ENCODE measurements at places on chromosomes 3 and 15.

GRCh38 chr3:84836961-84837360 lies 121.8 kb upstream of the CADM2 start:
- DNase-seq, result no peak

GRCh38 chr15:95760508-95760907 lies 570.0 kb upstream of the NR2F2 start:
- DNase-seq, result no peak

DNA sequence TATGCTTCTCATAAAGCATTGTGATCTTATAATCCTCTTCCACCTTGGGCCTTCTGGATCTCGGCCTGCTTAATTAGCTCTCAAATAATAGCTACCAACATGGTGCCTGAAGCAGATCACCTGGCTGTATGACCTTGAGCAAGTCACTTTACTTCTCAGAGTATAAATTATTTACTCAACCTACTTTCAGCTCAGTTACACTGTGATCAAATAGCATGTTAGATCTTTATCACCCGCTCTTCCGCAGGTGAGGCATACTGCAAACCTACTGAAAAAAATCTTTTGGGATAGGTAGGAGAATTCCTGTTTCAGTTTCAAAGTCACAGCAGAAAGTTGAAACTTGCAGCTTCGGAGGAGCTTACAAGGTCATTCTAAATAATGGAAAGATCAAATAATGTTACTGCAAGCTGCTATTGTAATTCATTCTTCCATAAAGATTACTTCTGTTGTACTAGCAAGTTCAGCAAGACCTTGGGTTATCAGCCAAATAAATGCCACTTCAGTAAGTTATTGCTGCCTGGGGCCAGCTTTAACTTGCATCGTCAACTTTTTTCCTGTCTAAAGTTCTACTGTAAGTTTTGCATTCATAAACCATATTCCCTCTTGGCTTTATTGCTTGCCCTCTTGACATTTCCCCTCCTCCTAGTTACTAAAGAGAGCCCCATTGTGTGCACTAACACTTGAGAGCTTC lies 268.4 kb upstream of the ATP11B start:
- DNase-seq, result no peak

- no peak for DNase-seq
Measured at GRCh38 chr15:50911001-50911400, 2.5 kb downstream of the AP4E1 start.

- DNase-seq, result no peak
Measured at GRCh38 chr3:151843275-151843674, 29.4 kb downstream of the AADAC start.

DNA sequence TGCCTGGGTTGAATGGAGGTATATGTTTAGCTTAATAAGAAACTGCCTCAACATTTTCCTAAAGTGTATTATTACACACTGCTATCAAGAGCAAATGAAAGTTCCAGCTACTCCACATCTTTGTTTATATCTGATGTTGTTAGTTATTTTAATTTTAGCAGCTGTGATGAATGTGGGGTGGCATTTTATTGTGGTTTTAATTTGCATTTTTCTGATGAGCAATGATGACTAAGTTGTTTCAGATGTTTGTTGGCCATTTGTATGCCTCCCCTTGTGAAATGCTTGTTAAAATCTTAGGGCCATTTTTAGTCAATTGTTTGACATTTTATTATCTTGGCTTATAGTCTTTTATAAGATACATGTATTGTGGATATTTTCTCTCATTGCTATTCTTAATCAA lies 260.4 kb upstream of the SLCO3A1 start:
- DNase-seq, result no peak

- no peak for DNase-seq
Measured at GRCh38 chr3:114111060-114111770, 54.7 kb downstream of the QTRT2 start.

DNA sequence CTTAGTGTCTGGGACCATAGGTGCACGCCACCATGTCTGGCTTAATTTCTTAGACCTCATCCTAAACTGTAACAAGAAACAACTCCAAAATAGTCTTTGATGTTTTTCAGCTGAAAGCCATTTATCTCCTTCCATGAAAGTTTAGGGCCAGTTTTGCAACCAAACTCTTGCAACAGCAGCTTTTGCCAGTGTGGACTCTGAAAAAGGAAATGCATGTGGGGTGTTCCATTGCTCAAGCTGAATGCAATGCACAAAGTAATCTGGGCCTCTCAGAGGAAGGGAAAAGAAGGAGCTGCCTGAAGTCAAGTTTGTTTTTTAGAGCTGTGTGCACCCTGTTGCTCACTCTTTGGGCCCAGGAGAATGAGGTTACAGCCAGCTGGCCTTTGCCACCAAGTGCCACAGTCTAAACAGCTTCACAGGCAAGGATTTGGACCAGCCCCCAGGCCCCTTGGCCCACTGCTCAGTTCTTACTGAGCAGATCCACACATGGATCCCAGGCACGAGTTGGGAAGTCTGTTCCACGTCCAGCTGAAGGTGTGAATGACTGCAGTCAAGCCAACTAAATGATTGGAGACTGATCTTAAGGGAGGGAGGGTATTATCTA lies 212.3 kb upstream of the LRRFIP2 start:
- DNase-seq, result no peak

DNA sequence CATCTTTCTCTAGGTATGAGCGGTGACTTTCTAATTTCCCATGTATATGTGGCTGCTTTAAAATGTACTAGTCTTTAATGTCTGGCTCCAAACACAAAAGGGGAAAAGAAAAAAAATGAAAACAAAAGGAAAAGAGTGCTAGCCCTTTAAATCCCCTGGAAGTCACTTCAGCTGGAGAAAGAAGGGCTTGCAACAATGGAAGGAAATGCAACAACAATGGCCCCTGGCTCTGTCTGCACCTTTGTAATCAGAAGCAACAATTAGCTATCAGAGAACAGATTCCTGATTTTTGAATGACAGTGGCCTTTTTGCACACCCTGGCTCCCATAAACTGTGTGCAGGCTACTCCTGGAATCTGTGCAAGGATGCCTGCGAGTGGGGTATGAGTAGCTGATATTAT lies 591.2 kb downstream of the FHIT start:
- no peak for DNase-seq

GRCh38 chr3:194869482-194870169 lies 183.9 kb downstream of the FAM43A start:
- DNase-seq, result no peak

DNA sequence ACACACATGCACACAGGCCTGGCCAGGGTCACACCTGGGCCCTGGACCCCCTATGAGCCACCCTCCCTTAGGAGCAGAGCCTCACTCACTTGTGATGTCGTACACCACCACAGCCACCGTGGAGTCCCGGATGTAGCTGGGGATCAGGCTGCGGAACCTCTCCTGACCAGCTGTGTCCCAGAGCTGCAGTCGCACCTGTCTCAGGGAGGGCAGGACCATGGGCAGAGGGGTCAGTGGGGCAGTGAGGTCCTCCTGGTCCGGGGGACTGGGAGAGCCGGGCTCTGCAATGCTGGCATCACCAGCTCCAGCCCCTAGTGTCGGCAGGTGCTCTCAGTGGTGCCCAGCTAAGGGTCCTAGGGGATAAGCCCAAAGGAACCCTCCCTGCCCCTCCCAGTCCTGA lies 35.6 kb downstream of the SRPRB start:
- DNase-seq, result no peak

DNA sequence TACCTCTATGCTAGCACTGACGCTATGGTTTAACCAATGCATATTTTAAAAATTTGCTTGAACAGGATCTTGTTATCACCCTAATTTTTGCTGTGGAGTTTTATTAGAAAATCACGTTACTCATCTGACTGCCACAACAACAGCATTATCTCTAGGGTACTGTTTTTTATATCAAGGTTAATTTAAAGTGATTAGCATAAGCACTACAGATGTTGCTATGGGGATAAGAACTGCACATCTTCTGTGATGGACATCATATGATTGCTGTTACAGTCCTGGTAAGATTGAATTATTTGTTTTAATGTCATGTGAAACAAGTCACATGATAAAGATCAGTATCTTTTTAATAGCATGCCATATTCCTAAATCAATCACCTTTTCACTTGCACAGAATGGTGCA lies 492.2 kb upstream of the ROBO2 start:
- no peak for DNase-seq

GRCh38 chr3:47412842-47413520 lies 32.2 kb downstream of the PTPN23 start:
- no peak for DNase-seq

GRCh38 chr3:148528024-148528423 lies 169.7 kb upstream of the AGTR1 start:
- no peak for DNase-seq

- no peak for DNase-seq
Measured at GRCh38 chr15:47929138-47929803, 191.5 kb upstream of the SLC24A5 start.

DNA sequence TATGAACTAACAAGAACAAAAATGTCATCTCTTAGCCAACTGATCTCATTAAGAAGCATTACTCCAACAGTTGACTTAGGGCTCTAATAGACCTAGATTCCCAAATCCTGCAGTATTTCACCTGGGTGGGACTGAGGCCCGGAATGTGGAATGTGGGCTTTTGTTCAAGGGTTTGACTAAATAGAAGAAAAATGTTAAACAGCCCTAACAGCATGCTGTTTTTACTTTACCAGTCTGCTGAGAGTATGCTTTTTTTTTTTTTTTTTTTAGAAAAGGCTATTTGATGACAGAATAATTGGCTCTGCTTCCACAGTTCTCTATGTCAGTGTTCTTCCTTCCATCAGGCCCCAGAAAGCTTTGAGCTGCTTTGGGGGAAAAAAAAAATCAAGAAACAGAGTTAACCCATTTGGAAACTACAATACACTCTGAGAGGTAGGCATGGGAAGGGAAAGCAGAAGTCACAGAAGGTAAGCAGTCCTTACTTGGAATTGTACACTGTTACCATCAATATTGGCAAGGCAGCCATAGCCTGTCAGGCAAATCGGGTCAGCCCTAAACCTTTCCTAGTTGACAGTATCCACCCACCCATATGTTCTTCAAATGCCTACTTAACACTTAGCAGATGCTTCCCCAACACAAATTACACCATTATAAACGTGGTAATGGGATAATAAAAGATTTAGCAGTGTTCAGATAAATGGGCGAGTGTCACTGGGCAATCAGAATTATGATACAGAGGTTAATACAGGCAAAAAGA lies 224.2 kb downstream of the CNTN3 start:
- no peak for DNase-seq

DNA sequence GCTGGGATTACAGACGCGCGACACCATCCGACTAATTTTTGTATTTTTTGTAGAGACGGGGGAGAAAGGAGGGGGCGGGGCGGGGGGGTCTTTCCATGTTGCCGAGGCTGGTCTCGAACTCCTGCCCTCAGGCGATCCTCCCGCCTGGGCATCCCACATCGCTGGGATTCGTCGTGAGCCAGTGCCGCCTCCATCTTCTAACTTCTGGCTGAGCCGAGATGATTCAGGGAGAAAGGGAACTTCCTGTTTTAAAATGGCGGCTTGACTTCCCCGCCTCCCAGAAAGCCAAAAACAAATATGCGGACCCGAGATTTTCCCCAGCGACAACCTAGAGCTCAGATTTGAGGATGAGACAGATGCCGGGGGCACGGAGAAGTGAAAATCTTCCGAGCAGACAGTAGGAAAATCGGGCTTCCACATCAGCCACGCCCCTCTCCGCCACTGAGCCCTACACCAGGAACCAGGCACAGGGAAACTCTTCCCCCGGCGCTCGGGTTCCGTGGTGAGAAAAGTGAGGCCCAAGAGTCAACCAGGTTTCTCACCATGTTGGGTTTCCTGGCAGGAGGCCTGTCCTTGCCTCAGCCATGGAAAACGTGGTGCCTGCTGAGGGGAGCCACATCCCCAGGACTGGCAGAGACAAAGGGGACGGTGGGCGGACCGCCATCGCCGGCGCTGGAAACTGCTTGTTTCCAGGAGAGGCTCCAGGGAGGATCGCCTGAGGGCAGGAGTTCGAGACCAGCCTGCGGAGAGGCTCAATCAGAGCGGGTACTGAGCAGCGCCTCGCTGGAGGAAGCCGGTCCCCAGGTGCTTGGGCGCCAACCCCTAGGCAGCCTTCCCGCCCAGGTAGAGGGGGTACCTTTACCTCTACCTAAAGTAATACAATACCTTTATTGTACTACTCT lies 18.7 kb downstream of the CHST14 start:
- DNase-seq, result no peak

DNA sequence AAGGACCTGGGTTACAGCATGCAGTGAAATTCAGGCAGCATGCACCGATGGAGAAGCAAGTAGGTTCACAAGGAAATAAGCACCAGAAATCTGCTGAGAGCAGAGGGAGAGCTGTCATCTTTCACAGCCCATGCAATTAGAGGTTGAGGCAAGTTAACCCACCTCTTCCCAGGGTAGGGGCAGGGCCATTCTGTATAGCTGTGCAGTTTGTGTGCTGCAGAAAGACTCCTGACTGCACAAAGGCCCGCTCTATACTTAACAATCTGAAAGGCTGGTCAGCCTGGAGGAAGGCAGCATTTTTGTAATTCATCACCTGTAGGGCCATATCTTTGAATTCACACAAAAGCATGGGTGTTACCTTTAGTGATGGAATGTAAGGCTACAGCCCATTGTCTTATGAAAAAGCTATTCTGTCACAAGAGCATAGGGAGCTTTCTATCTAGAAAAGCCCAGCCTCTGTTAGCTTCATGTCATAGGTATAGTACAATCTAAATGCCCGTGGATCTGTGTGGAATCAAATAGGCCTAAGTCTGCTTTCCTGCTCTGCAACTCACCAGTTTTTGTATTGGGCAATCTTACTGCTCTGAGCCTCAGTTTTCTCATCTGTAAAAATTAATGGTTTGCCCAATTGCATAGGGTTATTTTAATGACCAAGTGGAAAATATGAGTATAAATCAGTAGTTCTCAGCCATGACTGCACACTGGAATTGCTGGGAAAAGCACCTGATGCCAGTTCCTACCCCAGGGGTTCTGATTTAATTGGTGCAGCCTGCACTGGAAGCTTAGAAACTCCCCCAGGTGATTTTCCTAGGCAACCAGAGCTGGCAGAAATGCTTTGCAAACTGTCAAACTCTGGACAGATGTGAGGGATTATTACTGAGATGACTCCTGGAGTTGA lies 65.2 kb downstream of the ATP13A5 start:
- DNase-seq, result no peak

- peak; percentile 35 for DNase-seq
Measured at GRCh38 chr3:196202516-196202970, 8.7 kb downstream of the ZDHHC19 start.

DNA sequence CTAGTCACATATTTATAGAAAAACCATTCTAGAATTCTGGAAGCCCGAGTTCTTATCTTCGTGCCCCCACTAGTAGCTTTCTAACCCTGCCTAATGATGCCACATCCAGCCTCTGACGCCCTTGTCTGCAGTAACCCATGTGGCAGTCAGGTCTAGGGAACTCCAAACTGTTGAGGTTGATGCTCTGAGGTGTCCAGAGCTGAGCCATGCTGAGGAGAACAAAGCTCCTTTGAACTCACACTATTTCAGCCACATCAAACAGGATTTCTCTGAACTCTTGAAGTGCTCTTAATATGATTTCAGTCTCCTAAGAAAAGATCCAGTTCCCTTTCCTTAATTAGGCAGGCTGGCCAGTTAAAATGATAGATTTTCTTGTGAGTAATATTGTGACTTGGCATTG lies 150.5 kb upstream of the ST8SIA2 start:
- no peak for DNase-seq

- no peak for DNase-seq
Measured at GRCh38 chr3:15783361-15783969, 14.3 kb downstream of the ANKRD28 start.

GRCh38 chr15:101394056-101394630 lies 95.4 kb downstream of the PCSK6 start:
- DNase-seq, result no peak
